ENCODE measurements at places on chromosomes 2 and 18. TPM values are rescaled to one million over a fixed set of nuclear protein-coding genes. Genes with fewer than 3 reads are reported as not detected.

GRCh38 chr18:58848685-58849084, 16.0 kb upstream of the ZNF532 start:
- DNase-seq = no peak

DNA sequence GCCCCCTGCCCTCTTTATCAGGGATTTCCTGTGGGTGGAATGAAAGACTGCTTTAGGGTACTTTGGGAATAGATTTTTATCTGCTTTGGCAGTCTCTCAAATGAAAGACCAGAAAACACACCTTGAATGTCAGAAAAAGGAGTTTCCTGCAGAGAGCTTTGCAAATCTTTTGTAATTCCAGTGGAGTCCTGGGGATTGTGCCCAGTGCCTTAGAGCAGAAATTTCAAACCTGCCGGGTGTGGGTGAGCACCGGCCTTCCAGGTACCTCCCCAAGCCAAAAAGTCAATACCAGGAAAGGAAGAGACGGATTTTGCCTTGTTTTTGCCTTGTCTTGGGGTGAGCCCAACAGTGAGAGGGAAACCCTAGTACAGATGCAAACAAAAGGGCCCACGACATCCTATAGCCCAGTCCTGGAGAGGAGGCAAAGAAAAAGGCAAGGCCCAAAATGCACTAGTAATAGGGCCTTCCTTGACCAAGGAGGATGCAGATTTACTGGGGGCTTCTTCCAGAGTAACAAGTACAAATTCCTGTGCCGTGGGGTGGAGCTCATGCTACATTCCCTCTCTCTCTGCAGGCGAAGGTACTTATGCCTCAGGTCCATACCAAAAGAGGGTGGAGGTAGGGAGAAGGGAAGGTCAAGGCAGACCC, 36.4 kb downstream of the FOXI3 start:
- DNase-seq = no peak

DNA sequence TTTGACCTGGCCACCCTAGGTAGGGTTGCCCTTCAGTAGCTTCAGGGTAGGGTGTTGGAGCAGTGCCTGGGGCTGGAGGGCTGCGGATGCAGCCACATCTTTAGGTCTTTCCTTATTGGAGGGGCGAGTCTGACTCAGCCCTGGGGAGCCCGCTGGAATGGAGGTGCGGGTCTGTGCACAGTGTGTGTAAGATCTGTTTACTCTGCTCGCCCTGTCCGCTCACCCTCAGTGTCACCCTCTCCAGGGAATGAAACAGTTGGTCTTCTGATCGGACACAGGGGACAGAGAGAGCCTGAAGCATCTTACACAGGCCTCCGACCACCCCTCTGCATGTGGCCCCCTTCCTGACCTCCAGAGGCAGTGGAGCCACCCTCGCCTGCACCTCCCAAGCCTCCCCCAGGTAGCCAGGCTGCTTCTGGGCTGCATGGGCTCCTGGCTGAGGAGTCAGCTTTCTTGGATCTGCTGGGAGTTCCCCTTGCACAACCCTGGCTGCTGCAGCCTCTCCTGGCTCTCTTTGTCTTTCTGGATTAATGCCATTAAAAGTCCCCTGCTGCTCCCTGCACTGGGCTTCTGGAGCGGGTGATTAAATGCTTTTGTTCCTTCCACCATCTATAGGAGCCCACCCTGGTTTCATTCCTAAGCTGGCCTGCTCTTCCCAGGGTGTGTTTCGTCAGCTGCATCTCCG, 82.6 kb downstream of the ASB1 start:
- DNase-seq = peak; percentile 39

DNA sequence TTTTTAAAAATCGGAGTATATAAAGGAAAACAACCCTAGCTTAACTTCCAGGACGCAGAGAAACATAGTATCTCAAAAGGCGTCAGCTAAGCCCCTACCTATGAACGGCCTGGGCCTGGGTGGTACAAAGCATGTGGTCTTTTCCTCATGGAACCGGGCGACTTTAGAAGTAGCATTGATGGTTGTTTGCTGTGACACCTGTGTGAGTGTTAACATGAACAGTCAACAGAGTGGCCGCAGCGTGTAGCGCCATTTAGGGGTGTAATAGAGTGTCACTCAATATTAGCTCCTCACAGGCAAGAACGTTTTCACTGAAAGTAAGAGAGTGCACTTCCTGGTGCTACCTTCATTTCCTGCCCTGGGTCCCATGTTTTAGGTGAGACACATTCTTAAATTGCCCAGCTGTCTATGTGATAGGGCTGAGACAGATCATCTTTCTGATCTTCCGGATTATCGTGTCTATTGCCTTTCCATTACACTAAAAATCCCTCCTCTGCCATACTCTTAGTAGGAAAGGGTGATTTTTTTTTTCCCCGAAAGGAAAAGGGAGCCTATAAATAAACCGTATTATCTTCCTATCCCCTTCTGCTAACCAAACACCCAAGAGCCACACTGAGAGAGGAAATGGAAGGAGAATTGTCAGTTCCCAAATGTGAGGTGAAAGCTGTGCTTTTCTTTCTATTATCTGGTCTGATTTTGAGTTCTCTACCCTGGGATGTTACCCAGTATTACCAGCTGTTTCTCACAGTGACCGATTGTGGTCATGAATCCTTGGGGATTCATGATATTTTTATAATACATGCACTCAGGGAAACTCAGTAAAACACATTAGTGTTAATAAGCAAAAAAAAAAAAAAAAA, 1.3 kb downstream of the GORASP2 start:
- DNase-seq = peak; percentile 40

DNA sequence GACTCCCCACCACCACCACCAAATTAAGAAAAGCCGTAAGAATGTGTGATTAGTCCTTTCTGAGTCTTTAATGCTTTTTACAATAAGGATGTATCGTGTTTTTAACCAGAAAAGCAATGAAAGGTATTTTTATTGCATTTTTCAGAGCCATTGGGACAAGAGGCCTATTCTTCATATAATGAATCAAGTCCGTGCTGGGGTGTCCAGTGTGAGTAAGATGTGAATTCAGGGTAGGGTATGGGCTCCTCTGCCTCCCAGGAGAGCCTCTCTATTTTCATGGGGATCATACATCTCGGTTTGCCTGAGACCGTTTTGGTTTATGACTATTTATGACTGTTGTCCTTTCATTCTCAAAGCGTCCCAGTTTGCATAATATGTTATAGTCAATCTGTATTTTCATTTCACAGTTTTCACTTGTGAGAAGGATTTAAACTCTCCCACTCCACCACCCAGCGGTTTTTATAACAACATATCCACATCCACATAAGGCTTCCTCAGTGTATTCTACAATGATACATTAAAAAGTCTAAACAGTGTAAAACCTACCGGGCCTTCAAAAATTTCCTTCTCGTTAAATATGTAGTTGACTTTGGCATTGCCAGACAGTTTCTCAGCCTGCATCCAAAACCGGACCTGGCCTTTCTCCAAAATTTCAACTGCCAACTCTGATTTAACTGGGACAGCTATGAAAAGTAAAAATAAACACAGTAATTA, 80.8 kb upstream of the LPIN2 start:
- DNase-seq = no peak

- DNase-seq = no peak
Observed at GRCh38 chr2:200737585-200737984, 74.1 kb upstream of the BZW1 start.

GRCh38 chr18:13462686-13463085, 244.1 kb downstream of the LDLRAD4 start:
- no peak for DNase-seq

DNA sequence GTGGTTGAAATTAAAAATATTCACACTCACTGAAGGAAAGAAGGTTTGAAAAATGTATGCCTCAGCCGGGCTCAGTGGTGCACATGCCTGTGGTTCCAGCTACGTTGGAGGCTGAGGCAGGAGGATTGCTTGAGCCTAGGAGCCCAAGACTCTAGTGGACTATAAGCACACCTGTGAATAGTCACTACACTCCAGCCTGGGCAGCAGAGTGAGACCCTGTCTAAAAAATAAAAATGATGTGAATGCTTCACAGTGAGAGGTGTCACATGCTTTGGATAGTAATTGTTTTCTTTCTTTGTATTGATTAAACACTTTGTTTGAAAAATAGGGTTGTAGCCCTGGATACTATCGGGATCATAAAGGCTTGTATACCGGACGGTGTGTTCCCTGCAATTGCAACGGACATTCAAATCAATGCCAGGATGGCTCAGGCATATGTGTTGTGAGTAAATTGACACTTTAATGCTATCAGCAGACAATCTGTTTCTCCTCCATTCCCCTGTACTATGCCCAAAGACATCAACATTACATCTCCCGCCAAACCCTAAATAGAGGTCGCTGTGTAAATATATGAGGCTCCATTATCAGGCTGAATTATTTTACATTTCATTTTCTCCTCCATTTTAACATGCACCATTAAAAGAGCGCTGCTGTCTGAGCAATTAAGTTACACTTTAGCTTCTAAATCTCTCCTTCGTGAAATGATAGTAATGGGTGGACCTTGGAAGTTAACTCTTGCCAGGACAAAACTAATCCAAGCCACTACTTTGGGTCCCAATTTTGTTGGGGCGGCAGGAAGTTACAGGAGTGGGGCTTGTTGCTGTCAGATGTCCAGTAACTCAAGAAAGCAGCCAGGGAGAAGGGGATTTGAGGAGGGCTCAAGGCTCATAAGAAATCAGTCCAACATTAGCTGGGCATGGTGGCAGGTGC, 138.3 kb upstream of the TTC39C start:
- DNase-seq = no peak

DNA sequence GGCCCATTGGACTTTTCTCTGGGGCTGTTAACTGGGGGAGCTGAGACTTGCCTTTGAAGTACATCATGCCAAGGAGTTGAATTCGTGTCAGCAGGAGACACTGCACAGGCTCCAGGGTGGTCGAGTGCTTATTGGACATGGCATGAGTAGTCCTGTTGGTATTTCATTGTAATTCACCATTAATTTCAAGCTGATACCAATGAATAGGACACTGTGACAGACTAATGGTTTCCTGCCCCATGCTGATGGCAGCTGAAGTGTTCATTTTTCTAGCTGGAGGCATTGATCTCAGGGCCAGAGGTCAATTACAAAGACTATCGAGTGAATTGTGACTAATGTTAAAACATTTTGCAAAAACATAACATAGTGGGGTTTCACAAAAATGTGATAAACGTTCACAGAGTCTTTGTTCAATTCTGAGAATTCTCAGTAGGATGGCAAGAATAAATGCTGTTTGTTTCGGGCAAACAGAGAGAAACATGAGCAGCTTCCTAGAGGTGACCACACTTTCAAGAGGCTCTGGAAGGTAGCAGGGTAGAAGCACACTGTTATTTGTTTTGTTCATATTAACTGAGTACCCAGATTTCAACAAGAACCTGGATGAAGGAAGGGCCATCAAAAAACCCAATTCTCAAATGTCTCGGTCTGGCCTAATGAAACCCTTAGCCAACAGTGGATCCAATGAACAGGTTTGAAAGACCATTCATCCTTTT, 90.6 kb upstream of the ARL4C start:
- DNase-seq = no peak

- no peak for DNase-seq
Observed at GRCh38 chr18:48763719-48764100, 187.1 kb downstream of the SMAD7 start.

DNA sequence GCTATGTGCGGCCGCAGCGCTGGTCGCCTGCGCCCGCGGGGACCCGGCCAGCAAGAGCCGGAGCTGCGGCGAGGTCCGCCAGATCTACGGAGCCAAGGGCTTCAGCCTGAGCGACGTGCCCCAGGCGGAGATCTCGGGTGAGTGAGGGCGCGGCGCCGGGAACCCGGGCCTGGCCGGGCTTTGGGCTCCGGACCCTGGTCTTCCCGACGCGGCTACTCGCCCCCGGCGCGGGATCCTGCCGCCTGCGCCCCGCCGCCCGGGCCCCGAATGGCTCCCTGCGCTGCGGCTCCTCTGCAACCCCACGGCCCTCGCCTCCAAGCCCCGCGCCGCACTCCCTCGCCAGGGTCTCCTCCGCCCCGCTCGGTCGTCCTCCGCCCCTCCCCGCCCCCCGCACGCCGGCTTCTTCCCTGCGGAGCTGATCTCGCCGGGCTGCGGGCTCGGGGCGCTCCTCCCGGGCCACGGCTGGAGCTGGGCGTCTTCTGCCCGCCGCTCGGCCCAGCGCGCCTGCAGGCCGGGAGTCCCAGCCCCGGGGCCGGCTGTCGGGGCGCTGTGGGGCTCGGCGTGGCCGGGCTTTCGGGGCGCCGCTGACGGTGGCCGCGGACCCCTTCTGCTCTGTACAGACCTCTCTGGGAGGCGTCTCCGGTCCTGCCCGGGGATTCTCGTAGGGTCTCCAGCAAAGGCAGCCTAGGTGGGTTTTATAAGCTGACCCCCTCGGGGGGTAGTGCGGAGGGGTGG, 652 bp downstream of the GPC1 start:
- DNase-seq = no peak

DNA sequence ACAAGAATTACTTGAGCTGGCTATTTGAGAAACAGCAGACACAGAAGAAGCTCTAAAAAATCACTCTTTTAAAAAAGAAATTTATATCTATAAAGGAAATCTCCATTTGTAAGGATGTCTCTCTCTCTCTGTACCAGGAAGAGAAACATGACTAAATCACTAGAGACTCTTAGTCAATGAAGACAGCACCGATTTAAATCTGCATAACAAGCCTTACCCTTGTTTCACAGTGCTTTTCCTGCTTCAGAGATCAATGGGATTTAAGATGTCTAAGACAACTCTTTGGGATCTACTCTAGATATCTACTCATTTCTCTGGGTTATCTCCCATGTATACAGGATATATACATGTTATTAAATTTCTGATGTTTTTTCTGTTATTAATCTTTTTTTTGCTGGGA, 359.2 kb upstream of the RND3 start:
- DNase-seq = no peak

DNA sequence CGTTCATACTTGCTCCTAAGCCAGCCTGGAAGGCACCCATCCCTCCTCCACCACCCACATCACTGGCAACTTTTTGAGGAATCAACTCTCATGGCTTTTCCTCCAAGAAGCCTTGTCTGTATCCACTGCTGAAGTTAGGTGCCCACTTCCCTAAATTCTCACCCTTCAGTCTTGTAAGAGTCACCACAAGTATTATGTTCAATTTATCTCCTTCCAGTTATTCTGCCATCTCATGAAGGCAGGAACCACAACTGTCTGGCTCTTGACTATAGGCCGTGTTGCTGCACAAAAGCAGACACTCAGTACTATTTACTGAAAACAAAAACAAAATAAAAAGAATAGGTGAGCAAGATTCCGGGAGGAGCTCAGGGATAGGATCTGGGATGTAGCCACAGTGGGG, 234.8 kb downstream of the CYRIA start:
- DNase-seq = no peak

GRCh38 chr2:171411791-171412483, 21.9 kb downstream of the METTL8 start:
- no peak for DNase-seq

DNA sequence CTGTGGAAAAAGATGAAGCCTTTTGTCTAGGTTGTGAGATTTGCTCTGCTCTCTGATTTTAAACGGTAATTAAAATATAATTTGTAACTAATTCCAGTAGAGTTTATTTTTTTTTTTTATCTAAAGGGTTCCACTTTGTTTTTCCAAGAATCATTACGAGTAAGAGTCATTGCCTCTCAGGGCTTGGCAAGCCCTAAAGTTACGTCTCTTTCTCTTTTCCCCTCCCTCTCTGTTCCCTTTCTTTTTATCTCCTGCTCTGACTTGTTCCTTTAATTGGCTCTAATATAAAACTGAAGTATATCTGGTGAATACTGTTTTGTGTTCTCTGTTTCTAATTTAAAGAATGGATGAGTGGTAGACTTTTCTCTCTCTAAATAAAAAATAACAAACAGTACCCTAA, 75.8 kb downstream of the CALCRL start:
- no peak for DNase-seq

ASPRV1 gene
- 2.7 TPM for polyA plus RNA-seq

MTIF2 gene
- 22.4 TPM for polyA plus RNA-seq

SH3RF3 gene
- polyA plus RNA-seq = 5.6 TPM

NOL4 gene
- polyA plus RNA-seq = 0.15 TPM

UPP2 gene
- polyA plus RNA-seq = not detected

STAT4 gene
- 1.7 TPM for polyA plus RNA-seq

OSR1 gene
- 18.2 TPM for polyA plus RNA-seq

TUBA4B gene
- not detected for polyA plus RNA-seq

C2orf78 gene
- not detected for polyA plus RNA-seq

Data from muscle of back (tissue), 13 donors.